ENCODE measurements at places on chromosomes 7 and 10. TPM values are rescaled to one million over a fixed set of nuclear protein-coding genes. Genes with fewer than 3 reads are reported as not detected.

ARHGEF35 gene
- 11.0 TPM for total RNA-seq

C7orf33 gene
- total RNA-seq = not detected

UPK3BL2 gene
- 2.3 TPM for total RNA-seq

MYH16 gene
- 1.1 TPM for total RNA-seq

SKIDA1 gene
- total RNA-seq = 0.04 TPM

Data from hair follicular keratinocyte (primary cell).